ENCODE measurements at places on chromosomes 12 and 14.

GRCh38 chr12:94309373-94309772 is 150.3 kb downstream of the CEP83 start:
- DNase-seq, result no peak

GRCh38 chr12:69994724-69995173 is 169.7 kb downstream of the MYRFL start:
- DNase-seq, result no peak

DNA sequence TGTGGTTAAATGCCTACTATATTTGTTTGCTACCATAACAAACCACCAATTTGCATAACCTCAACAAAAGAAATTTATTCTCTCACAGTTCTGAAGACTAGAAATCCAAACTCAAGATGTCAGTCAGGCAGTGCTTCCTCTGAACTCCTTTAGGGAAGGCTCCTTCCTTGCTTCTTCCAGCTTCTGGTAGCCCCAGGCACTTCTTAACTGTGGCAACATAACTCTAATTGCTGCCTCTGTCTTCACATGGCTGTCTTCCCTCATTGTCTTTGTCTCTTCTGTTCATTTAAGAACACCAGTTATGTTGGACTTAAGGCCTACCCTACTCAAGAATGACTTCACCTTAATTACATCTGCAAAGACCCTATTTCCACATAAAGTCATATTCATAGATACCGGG is 206.9 kb downstream of the SYT1 start:
- no peak for DNase-seq

GRCh38 chr14:89678768-89679167 is 261.7 kb upstream of the FOXN3 start:
- no peak for DNase-seq

GRCh38 chr14:68623826-68624225 is 169.0 kb downstream of the ZFP36L1 start:
- no peak for DNase-seq

GRCh38 chr14:56324856-56325699 is 206.9 kb downstream of the PELI2 start:
- no peak for DNase-seq

DNA sequence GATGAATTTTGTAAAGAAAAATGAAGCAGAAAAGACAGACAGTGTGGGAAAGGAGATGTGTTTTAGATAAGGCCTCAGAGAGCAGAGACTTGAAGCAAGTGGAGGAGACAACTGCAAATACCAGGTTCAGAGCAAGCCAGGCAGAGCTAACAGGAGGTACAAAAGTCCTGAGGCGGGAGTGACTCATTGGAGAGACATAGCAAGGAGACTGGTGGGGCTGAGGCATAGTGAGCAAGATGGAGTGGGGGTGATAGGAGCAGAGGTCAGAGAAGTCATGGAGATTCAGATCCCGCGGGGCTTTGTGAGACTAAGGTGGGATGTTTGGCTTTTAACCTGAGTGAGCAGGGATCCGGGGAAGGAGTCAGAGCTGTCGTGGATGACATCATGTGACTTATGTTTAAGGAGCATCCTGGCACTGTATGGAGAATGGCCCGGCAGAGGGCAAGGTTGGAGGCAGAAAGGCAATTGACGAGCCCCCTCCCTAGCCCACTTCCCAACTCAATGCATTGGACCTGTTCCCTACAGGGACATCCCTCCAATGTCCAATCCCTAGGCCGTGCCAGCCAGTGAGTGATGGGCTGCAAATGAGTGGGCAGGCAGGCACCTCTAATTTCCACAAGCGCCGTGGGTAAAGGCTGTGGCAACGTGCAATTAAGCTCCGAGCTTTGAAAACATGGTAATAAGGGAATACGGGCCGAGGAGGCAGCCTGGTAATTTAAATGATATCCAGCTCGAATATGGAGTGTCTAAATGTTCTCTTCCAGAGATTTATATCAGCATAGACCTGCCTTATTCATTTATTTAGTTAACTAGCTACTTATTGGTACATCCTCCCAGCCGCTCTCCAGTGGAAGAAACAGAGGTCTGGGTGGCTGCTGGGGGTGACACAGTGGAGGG is 206.8 kb upstream of the LHX5 start:
- no peak for DNase-seq

DNA sequence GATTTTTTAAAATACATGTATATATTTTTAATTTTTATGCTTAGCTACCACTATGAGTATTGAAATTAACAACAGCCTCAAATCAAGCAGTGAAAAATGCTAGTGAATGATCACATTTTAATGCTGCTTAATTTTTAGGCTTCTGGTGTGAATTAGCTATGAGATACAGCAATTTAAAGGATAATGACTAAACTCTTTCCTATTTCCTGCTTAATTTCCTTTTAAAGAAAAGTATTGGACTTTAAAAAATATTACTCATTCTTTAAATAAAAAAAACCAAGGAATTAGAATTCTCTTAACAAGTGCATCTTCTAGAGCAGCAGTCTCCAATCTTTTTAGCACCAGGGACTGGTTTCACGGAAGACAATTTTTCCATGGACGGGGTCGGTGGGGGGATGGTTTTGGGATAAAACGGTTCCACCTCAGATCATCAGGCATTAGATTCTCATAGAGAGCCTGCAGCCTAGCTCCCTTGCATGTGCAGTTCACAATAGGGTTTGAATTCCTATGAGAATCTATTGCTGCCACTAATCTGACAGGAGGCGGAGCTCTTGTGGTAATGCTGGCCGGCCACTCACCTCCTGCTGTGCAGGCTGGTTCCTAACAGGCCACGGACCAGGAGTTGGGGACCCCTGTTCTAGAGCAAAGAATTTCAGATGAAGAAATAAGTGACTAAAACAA is 18.6 kb upstream of the NTN4 start:
- DNase-seq, result no peak

- no peak for DNase-seq
Measured at GRCh38 chr14:71970272-71970671, 38.0 kb downstream of the RGS6 start.

- DNase-seq, result no peak
Measured at GRCh38 chr14:30896435-30896834, 22.1 kb downstream of the COCH start.

DNA sequence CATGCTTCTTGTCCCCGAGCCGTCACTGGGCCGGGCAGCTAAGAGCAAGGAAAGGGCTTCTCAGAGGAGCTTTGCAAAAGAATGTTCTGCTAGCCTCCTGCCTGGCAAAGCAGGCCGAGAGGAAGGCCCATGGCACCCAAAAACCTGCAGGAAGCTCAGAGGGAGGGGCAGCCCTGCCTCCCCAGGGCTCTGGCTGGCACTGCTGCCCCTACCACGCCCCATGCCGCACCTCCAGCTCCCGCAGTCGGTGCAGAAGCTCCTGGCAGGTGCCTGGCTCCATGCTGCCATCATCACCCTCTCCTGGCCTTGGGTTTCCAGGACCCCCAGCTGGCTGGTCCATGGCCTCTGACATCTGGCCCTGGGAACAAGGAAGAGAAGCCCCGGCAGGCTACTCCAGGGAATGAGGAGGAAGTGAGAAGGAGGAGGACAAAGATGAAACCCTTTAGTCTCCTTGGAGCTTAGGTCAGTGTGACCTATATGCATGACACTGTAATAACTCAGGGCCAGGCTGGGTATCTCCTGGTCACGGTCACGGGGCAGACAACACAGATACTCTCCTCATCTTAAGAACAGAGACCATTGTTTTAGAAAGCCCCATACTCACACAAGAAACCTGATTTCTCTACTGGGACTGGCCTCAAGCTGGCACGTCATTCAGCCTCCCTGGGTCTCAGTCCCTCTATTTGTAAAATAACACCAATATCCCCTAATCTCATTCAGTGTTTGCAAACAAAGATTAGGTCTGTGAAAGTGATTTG is 24.3 kb downstream of the NCKAP5L start:
- no peak for DNase-seq

- DNase-seq, result no peak
Measured at GRCh38 chr12:2198005-2198501, 145.3 kb downstream of the CACNA1C start.

DNA sequence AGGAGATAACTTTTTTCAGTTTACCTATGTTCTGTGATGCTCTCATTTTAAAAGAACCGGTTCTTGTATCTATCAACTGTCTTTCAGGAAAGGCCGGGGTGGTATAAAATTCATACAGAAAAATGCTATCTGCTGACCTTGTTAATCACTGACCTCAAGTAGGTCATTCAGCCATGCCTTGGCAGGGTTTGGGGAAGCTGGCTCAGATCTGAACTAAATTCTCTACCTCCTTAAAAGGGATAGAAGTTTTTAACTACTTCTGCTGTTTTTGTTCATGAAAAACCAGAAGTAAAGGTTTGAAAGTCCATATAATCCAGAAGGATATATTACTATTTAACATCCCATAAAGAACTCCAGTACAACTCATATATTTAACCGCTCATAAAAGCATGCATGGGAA is 10.1 kb downstream of the MYRFL start:
- no peak for DNase-seq

- no peak for DNase-seq
Measured at GRCh38 chr14:75323571-75323970, 44.9 kb downstream of the FOS start.

DNA sequence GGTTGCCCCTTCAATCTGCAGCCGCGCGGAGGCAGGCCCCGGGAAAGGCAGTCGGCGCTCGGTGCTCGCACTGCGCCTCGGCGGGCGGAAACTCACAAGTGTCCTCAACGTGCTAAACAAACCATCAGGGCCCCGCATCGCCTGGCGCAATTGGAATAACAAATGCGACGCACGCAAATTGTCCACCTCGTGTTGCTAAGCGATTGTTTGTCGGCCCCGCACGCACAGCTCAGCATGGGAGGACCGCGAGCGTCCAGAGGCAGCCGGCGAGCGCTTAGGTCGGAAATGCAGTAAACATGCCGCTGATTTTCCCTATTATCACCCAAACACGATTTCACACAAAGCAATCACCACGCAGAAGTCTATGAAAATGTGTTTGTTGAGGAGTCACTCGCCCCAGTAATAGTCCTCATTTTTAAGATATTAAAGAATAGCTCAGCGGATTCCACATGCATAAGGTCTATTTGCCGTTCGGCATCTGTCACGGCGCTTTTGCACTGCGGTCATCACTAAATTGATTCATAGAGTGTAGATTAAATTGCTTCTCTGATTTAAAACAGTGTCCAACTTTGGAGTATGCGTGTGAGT is 3.2 kb upstream of the GSC start:
- DNase-seq, result no peak

DNA sequence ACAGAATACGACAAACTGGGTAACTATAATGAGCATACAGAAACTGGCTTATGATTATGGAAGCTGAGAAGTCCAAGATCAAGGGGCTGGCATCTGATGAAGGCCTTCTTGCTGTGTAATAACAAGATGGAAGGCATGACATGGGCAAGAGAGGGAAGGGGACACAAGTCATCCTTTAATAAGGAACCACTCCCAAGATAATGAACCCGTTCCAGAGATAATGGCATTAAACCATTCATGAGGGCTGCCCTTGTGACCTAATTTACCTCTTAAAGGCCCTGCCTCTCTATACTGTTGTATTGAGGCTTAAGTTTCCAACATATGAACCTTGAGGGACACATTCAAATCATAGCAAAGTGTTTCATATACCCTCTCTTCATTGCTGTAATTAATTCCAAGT is 4.6 kb upstream of the VTI1B start:
- DNase-seq, result no peak

DNA sequence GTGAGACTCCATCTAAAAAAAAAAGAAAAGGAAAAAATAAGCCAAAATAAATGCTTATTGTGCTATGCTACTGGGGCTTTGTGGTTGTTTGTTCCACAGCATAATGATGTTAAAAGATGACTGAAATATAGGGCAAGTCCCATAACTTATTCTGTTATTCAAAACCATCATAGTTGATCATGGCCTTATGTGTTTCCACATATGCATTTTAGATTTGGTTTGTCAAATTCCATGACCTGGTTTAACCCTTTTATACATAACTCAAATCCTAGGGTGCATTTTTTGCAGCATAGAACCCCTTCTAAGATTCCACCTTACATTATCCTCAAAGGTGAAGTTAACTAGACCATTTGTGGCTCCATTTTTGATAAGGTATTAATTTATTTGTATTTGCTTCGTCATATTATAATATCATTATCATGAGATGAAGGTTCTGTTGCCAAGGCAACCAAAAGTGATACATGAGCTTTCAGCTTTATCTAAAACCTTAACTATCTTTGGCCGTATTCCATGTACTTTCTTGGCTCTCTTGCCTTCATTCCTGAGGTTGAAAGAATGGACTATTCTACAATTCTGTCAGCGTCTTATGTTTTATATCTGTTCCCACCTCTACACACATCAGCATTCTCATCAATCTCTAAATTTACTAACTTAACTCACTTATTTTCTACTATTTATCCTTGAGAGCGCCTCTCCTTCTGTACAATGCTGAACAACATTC is 138.7 kb upstream of the DYRK2 start:
- DNase-seq, result no peak

DNA sequence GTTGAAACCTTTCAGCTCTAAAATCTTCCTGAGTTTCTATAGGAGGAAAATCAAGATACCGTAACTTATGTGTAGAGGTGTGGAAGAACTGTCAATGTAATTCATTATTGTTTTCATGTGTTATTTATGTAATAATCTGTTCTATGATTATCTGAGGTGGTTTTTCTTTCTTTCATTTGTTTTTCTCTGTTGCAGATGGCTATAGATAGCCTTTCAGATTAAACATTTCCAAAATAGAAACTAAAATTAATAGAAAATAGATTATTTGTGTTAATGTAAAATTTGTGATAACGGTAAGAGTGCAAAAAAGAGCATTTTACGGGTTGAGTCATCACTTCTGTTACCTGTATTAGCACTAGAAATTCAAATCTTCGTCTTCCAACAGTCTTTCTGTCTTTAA is 128.8 kb downstream of the SYNE2 start:
- DNase-seq, result no peak

DNA sequence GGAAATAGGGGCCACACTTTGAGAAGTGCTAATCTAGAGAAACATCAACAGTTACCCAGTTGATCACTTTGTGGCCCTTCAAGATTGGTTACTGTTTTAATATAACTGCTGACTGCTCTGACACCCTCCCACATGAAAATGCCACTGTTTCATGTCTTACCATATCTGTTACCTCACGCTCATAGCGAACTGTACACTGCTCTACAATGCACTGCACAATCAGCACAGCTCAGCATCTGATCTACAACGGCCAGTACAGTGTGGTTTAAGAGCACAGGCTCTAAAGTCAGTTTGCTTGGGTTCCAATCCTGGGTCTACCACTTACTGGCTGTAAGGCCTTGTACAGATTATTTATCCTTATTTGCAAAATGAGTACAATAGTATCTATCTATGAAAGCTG is 39.1 kb downstream of the SPPL3 start:
- DNase-seq, result no peak

DNA sequence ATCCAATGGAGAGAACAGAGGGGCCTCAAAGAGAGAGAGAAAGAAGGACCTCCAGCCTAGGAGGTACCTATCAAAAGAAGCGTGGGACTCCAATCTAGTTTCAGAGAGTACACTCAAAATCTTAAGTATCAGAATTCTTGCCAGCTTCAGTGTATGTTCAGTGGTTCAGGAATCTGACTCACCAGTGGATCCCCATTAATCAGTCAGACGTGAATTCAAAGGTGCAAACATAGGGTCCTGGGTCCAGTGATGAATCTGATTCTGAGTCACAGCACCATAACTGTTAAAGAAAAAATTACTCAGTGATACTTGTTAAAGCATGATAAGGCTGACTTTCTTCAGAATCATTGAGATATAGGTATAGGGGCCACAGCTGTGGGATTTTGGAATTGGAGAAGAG is 33.2 kb downstream of the ETNK1 start:
- DNase-seq, result no peak

- DNase-seq, result no peak
Measured at GRCh38 chr12:65333649-65334048, 55.2 kb downstream of the MSRB3 start.

Measured in D341Med (cell line).